Hepatocyte (in vitro differentiated cells): ENCODE measurements at places on chromosomes 4 and X.

DNA sequence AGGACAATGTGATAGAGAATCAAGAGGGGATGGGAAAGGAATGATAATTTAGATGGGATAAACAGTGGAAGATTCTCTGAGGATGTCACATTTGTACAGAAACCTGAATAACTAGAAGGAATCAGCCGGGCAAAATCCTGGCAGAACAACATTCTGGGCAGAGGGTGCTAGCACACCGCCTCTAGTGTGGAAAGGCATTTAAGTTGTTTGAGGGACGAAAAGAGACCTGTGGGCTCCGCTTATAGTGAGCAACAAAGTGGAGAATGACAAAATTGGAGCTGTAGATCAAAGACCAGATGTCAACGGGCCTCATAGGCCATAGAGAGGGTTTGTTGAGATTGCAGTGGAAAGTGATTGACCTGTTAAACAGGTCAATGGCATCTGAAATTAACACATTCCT lies 596.0 kb upstream of the SLIT2 start:
- no peak for DNase-seq

- DNase-seq = peak; percentile 84
Observed at GRCh38 chr4:66575008-66575696, 904.9 kb upstream of the EPHA5 start.

- no peak for DNase-seq
Observed at GRCh38 chr4:7420661-7421040, 14.1 kb downstream of the PSAPL1 start.

DNA sequence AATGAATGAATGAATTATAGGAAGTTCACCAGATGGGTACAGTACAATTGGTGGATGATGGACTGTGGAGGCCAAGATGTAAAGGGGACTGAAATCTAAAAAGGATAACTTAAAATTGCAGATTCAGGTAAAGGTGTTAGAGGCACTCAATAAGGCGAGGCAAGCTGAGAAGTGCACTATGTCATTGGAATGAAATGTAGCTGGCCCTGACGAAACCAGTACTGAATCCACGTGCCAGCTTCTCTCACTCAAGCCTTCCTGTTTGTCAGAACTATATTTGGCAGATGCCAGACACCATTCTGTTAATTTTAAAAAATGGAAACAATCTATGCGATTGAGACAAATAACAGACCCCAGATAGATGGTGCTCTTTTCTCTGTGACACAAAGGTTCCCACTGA lies 1039.1 kb upstream of the TENM3 start:
- DNase-seq = no peak

DNA sequence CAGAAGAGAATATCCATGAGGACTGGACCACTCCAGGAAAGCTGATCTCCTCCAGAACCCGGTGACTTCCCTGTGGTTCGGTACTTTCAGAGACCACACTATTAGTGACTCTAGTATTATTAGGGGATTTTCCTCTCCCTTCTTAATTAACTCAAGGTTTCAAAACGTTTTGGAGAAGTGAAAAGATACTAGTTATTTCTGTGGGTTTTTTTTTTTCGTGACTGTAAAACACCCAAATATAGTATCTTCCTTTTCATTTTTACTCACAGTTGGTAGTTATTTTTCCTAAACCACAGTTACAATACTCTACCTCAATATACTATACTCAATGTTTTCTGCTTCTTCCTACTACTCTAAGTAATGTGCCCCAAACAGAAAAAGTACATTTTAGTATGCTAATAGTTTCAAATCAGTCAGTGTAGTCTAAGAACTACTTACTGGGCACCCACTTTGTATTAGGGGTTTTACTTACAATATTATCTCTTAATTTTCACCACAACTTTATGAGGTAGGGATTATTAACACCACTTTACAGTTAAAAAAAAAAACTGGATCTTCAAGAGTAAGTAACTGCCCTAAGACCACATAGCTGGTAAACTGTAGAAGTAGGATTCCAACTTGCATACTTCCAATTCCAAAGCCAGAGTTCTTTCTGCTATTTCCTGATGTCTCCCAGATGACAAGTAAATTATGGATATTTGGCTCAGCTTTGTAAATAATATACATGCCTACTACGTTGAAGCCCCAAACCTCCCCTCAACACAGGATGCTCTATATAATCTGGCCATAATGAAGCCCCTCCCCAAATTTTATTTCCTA lies 45.0 kb downstream of the SLC9A7 start:
- no peak for DNase-seq

DNA sequence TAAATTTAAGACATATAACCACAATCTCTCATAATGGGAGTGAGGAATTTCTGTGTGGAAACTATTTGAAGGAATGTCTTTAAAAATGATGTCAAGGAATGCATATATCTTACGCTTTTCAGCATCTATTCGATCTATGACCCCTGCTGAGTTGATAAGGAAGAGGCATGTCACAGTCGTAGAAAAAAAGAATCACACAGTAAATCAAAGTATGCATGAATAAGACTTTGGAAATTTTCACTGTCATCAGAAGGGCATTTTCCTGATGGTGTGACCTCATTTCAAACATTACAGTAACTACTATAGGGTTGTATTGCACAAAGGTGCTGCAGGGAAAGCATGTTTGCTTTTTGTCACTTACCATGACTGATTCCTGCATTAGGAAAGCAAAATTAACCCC lies 41.5 kb downstream of the REELD1 start:
- no peak for DNase-seq

DNA sequence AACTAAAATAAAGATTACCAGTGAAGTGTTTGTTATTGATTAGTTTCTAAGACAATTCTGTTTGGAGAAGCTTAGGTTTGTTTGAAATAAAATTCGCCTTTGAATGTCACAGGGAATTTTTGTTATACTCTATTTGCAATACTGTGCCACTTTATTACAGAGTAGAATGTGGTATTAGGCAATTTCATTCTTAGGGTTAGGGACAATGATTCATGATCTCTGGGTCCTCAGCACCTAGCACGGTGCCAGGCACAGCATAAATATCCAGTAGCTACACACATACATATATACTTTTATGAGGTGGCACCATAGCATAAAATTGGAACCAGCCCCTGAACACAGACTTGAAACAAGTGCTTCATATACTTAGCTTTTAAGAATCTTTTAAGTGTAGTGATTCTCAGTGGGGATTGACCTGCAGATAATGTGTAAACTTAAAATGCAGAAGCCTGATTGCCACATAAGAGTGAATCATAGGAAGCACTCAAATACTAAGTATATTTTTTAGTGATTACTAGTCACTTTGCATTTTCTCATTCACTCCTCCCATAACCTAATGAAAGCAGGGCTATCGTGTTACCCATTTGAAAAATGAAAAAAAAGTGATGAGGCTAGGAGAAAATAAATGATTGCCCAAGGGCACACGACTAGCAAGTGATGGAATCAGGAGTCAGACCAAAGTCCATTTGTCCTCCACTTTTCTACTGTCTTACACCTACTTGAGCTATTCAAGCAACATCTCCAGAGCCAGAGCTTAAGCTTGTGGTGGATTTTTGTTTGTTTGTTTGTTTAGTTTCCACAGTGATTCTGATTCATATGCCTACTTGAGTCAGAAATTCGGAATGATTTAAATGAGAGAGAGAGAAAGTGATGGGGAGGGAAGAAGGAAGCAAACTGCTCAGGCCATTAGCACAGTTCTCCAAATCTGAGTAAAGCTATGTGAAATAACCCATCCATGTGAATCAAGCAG lies 366.0 kb upstream of the FGF13 start:
- peak; percentile 5 for DNase-seq
